Astrocyte of the spinal cord (primary cell): ENCODE measurements at places on chromosomes 1 and 21.

DNA sequence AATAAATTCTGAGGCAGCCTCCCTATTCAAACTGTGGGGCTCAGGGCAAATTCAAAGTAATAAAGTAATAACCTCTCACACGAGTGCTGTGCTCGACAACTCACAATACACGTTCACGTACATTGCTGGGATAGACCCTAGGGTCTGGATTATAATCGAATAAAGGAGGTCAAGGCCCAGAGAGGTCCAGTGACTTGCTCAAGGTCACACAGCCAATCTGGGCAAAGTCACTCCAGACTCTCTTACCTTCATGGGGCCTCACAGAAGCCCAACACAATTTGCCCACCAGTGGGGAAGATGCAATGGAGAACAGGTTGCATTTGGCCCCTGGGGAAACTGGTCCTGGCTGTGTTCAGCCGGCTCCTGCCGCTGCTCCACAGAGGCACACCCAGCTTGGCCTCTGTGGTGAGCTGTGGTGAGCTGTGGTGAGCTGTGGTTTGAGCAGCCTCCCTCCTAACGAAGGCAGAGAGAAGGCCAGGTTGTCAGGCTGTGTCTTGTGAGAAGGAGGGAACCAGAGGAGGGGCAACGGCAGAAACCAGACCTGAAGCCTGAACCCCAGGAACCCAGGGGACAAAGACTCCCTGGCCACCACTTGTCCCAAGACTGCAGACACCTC lies 35.1 kb downstream of the NUAK2 start:
- DNase-seq = peak; percentile 83

DNA sequence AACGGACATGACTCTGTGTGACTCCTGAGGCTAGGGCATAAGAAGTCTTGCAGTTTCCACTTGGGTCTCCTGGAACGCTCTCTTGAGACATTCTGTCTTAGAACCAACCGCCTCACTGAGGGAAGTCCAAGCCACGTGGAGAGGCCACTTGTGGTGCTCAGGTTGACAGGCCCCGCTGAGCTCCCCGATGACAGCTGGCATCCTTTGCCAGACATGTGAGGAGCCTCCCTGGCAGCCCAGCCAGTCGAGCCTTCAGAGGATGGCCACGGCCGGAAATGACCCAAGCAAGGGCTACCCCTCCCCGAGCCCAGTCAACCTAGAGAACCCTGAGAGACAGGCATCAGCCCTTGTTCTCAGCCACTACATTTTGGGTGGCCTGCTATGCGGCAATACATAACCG lies 20.7 kb downstream of the PLEKHA6 start:
- DNase-seq = no peak

DNA sequence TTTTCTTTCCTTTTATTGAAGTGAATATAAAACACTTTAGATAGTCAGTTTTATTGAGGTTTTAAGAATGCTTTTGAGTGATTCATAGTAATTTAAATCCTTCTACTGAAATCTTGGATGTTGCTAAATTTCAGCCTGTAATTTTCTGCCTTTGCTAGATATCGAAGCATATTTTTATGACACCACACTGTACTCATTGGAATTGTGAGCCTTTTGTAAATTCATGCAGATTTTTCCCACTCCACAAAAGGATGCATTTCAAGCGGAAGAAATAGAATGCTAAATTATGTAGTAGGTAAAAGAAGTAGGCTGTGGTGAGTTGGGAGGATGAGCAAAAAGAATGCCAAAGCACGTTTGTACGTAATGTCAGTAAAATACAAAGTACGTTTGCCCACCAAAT lies 13.8 kb downstream of the SNX7 start:
- no peak for DNase-seq

DNA sequence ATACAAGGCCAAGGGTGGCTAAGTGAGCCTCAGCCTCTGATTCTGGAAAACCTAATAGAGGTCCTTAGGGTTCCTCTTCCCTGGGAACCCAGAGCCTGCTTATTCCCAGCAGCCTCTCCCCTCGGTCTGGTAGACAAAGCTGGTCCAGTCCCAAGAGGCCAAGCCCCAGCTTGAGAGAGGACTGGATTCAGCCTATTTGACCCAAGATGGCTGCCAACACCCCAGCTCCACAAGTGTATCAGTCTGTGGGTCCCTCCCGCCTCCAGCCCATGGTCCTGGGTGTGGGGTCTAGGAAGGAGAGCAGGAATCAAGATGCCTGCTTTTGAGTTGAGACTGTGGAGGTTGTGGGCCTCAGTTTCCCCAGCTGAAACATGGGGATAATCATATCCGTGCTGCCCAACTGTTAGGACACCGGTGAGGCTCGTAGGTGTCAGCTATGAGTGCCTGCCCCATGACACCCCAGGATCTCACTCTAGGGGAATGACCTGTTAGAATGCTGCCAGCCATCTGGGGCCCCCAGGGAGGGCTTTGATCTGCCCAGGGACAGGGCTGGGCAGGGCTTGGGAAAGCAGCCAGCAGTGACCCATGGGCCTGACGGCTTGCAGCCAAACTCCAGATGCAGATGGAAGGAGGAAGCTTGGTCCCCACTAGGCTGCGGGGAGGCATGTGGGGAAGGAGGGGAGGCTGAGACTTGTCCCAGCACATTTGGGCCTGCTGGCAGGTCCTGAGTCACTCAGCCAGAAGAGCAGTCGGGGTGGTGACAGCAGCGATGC lies 45.4 kb downstream of the NUAK2 start:
- DNase-seq = no peak

DNA sequence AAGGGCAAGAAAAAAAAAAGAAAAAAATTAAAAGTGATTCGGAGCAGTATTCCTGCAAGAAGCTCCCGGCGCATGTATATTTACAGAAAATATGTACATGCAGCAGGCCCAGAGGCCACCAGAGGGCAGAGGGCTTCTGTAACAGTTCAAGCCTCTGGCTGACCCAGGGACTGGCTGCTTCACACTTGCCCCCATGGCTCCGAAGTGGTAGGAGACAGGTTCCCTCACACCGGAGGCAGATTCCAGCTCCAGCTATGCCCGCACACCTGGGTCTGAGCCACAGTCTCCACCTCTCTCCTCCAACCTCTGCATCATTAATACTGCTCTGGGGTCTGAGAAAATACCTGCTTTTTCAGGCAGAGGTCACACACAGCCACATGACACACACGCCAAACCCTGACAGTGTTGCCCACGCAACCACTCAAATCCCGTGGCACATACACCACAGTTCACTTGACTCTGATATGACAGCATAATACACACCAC lies 2.2 kb upstream of the ARHGAP30 start:
- peak; percentile 21 for DNase-seq

- no peak for DNase-seq
Measured at GRCh38 chr21:32163386-32163785, 115.5 kb downstream of the MIS18A start.

- DNase-seq = peak; percentile 91
Measured at GRCh38 chr1:103220631-103221041, 112.3 kb upstream of the COL11A1 start.

- DNase-seq = no peak
Measured at GRCh38 chr1:66416295-66416694, 117.7 kb upstream of the SGIP1 start.

DNA sequence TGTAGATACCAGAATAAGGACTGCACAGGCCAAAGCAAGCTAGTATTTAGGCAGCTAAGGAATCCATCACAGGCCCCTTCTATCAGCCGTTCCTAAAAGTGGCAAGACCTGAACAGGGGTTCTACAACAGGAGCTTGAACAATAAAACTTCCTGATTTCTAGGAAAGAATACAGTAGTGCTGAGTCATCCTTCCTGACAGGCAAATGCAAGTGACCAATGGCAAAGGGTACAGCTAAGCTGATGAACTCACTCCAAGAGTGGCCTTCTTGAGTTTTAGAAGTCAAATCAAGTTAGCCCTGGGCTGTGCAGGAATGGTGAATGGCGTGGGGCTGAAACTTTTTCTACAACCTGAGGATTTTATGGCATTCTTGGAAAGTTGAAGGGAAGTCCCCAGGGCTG lies 112.9 kb downstream of the GREM2 start:
- peak; percentile 55 for DNase-seq

- no peak for DNase-seq
Measured at GRCh38 chr1:202068596-202068995, 54.1 kb upstream of the GPR37L1 start.

DNA sequence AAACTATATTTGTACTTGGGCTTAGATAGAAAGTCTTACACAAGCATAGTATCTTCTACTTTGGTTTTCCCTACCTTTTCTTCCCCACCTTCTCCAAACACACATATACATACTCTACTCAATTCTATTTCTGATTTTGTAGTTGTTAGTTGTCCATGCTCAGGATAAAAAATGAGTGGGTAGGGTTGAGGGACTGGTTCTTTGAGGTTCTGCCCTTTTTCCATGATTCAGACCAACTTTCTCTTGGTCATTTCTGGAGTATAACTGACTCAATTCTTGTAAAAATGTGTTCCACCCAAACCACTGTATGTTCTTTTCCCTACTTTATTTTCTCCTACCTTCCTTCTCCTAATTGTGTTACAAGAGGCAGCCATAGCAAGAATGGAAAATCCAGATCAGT lies 3.3 kb downstream of the CFAP126 start:
- DNase-seq = no peak

GRCh38 chr1:28910379-28911115 lies 3.8 kb upstream of the EPB41 start:
- no peak for DNase-seq

DNA sequence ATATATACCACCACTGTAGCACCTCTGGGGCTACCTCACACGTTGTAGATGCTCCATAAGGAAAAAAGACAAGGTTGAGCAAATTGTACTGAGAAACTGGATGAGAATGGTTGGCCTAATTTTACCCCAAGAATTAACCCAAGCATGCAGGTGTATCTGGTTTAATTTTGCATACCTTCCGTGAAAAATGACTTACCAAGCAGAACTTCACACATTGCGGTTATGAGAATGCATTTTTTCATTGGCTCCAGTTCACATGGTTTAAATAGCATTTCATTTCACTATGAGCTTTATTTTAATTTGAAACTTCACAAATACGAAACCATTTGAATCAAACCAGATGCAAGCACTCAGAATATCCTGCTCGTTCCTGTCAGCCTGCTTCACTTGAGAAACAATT lies 512.2 kb downstream of the LTN1 start:
- DNase-seq = no peak
